ENCODE measurements at places on chromosomes 5 and 9.

DNA sequence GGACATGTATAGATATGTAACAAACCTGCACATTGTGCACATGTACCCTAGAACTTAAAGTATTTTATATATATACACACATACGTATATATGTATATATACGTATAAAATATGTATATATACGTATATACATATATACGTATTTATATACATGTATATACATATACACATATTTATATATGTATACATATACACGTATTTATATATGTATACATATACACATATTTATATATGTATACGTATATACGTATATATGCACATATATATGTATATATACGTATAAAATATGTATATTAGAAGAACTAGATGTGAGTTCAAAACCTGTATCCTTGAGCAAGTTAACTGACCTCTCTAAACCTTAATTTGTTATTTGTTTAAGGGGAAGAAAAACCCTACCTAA is 61.4 kb downstream of the FNIP1 start:
- DNase-seq = no peak

DNA sequence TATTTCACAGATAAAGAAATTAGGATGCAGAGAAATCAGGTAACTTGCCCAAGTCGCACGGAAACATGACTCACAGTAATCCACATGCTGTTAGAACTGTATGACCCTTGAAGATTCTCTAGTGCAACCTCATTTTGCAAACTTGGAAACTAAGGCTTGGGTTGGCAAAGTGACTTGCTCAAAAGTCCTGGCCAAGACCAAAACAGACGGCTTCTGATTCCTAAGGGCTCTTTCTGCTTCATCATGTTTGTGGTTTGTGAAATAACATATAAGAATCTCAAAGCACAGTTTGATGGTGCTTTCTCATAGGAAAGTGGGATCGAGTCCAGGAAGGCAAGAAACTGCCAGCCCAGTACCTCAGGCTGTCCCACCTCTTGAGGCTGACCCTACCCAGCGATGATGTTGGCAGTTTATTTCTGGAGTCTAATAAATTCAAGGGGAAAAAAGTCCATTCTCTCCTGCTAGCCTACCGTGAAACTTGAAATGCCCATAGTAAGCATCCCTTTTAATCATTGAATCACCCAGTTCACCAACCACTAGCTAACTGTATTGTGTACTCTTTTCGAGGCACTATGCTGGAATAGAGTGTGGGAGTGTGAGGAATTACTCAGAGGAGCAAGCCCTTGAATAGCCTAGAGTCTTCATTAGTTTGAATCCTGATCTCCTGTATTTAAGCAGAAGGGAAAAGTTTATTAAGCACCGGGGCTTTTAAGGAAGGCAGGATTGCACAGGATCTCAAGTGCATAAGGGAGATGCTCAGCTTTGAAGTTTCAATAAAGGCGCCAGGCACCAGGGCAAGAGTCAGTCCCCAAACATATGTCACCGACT is 14.1 kb downstream of the CAPSL start:
- no peak for DNase-seq

DNA sequence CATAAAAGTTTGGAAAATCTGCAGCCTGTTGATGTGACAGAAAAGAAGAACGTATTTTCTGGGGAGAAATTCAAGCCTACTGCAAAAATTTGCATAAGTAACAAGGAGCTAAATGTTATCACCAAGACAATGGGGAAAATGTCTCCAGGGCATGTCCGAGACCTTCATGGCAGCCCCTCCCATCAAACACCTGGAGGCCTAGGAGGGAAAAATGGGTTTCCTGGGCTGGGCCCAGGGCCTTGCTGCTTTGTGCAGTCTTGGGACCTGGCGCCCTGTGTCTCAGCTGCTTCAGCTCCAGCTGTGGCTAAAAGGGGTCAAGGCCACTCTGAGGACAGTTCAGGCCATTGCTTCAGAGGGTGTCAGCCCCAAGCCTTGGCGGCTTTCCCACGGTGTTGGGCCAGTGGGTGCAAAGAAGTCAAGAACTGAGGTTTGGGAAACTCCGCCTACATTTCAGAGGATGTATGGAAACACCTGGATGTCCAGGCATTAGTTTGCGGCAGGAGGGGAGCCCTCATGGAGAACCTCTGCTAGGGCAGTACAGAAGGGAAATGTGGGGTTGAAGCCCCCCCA is 13.1 kb downstream of the CERT1 start:
- DNase-seq = no peak

GRCh38 chr9:97046228-97046627 is 7.3 kb upstream of the CTSV start:
- no peak for DNase-seq

GRCh38 chr9:88587182-88587581 is 52.2 kb downstream of the NXNL2 start:
- DNase-seq = no peak

GRCh38 chr9:35566417-35566816 is 38.6 kb upstream of the TESK1 start:
- DNase-seq = no peak

GRCh38 chr9:124946167-124946566 is 5.3 kb upstream of the GOLGA1 start:
- DNase-seq = no peak

DNA sequence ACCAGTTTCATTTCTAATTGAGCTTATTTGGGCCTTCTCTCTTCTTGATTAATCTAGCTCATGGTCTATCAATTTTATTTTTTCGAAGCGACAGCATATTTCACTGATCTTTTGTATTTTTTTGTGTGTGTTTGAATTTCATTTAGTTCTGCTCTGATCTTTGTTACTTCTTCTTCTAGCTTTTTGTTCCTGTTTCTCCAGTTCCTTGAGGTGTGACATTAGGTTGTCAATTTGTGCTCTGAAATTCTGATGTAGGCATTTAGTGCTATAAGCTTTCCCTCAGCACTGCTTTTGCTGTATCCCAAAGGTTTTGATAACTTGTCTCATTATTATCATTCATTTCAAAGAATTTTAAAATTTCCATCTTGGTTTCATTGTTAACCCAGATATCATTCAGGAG is 67.3 kb downstream of the STRBP start:
- no peak for DNase-seq
